ENCODE measurements at places on chromosomes 1 and 21.

DNA sequence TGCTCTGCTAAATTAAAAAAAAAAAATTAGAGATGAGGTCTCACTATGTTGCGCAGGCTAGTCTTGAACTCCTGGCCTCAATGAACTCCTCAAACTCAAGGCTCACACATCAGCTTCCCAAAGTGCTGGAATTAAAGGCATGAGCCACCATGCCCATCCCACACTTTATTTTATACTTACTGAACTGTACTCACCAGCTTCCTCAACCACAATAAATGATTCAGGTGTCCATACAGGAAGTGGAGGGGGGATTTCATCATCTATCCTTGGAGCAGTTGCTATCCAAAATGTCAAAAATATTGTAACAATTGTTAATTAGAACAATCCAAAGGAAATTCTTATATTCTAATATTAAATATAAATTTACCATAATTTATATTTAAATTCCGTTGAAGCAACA lies 22.4 kb upstream of the RSBN1 start:
- DNase-seq: no peak

DNA sequence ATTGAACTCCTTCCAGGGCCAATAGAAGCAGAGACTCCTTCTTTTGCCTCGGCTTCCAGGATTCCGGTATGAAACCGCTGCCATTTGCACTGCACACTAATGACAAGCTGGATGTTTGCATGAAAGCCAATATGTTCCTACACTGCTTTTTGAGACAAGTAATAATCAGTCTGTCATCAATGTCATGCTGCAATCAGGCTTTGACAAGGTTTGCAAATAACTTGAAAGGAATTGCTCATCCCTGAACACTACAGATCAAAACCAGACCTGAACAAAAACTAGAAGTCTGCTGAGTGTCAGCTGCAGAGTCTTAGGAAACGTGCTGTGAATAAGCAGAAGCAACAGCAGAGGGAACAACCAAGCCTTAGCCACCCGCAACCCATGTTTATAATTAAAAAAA lies 720.7 kb upstream of the CXADR start:
- no peak for DNase-seq

GRCh38 chr1:70764747-70765146 lies 282.9 kb downstream of the PTGER3 start:
- no peak for DNase-seq

DNA sequence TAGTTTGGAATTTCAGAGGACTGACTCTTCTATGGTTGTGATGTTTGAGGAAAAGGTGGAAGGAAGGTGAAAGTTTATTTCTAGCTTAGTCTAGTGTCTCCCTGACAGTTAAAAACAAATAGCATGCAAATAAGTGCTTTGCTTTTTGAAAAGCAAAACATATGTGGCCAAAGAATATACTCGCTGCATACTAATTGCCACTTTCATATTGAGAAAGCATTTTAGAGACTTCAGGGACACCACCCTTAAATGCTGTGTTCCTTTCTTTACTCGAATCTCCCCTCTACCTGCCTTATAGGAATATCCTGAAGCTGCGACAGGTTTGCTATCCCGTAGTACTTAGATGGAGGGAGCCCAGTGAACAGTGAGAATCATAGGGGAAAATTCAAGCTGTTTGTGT lies 23.2 kb downstream of the GLUL start:
- no peak for DNase-seq

DNA sequence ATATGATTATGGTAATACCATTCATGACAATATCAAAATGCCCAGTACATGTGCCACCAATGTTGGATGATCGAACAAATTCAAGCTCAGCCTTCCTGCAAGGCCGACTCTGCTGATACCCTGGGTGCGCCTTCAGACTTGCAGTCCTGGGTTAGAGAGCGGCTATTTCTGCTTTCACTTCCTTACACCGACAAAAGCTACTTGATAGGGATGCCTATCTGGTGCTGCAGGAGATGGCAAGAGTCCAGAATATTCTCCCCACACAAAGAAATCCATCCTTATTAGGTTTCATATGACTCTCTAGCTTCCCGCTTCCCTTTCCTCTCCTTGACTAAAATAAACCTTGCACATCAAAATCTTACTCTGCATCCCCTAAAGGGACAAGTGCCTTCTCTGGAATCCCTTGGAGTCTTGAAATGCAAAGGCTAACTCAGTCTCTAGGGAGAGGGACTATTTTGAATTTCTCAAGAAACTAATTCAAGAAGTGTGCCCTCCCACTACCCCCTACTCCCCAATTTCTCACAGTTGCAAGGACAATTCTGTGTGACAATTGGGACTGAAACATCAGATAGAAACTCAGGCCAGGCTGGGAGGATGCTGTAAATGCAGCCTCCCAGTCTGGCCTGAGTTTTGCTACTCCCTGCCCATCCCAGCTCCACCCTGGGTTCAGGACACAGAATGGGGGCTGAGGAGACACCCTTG lies 103.1 kb upstream of the USP24 start:
- no peak for DNase-seq

DNA sequence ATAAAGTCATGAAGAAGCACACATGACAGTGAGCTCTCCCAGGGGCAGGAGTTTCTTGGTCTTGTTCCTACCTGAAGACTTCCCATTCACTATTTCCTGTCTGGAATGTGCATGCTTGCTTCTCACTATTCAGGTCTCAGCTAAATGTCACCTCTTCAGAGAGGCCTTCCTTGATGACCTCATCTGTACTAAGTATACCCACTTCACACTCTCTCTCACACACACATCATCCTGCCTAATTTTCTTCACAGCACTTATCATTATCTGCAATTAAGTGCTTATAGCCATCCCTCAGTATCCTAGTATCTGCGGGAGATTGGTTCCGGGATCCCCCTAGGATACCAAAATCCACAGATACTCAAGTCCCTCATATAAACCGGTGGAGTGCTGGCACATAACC lies 146.4 kb upstream of the IVNS1ABP start:
- DNase-seq: no peak

DNA sequence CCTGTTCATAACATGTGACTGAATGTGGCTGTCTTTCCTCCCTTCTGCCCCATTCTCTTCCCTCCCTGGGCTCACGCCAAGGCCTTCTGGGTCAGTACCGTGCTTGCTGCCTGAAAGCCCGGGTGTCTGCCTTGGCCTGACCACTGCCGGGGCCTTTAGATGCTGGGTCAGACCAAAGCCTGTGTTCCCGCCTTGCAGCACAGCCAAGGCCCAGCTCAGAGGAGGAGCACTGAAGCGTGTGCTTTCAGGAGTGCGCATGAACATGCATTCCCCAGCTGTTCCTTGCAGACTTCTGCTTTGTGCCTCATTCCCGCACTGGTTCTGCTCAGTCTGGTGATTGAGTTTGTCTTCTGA lies 27.0 kb upstream of the SARS1 start:
- no peak for DNase-seq

- no peak for DNase-seq
Observed at GRCh38 chr1:30751830-30752650, 5.5 kb downstream of the LAPTM5 start.

- no peak for DNase-seq
Observed at GRCh38 chr21:46120301-46121285, 22.7 kb downstream of the COL6A2 start.

All from activated naive CD4-positive, alpha-beta T cell (primary cell).